ENCODE measurements at places on chromosomes 2 and 18.

GRCh38 chr2:229909090-229909489 lies 12.7 kb downstream of the TRIP12 start:
- no peak for DNase-seq

DNA sequence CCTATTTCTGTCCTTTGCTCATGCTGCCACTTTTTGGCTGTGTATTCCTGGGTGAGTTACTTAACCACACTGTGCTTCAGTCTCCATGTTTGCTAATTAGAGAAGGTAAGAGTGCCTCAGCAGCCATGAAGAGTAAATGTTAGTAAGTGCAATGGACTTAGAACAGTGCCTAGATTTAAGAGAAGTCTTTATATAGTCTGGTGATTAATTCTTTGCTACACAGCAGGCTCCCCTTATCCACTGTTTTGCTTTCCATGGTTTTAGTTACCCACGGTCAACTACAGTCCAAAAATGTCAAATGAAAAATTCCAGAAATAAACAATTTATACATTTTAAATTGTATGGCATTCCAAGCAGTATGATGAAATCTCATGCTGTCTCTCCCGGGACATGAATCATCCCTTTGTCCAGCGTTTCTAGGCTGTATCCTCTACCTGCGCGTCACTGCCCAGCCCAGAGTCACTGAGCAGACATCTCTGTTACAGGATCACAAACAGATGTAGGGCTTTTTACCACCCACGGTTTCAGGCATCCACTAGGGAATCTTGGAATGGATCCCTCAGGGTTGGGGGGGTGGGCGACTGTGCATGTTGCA lies 91.0 kb downstream of the CTIF start:
- DNase-seq = no peak

- no peak for DNase-seq
Observed at GRCh38 chr18:68693091-68693815, 21.7 kb downstream of the TMX3 start.

GRCh38 chr2:39516347-39517101 lies 79.4 kb upstream of the MAP4K3 start:
- DNase-seq = no peak

DNA sequence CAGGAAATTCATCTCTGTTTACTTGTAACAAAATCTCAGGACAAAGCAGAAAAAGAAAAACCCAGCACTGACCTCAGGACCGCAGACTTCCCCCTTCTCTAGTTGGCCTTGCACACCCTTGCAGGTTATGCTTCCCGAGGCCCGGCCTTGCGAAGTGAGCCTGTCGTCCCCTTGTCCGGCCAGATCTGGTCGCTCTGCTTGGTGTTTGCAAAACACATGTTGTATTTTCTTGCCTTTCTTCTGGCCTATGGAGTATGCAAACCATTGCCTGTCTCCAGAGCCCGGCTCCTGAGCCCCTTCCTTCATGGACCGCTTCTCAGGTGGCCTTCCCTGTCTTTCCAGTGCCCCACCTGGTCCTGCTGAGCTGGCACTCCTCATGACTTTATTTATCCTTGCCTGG lies 4.8 kb downstream of the IMPA2 start:
- no peak for DNase-seq

GRCh38 chr2:151857650-151858049 lies 29.4 kb upstream of the ARL5A start:
- DNase-seq = no peak

DNA sequence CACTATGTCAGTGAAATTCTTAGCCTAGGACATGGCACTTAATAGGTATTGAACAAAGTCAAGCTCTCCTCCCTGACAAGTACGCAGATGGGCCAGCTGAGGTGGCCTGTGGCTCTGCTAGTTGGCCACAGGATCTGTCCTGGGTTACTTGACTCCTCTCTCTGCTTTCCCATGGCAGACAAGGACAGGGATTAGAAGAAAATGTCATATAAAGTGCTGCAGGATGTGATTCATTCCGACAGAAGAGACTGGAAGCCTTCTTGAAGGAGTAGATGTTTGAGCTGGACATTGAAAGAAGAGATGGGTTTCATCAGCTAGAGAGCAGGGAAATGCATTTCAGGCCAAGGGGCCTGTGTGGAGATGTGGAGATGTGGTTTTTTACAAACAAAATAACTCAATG lies 46.7 kb downstream of the SMAD7 start:
- DNase-seq = no peak

GRCh38 chr2:118943286-118943685 lies 1.3 kb downstream of the MARCO start:
- DNase-seq = no peak

DNA sequence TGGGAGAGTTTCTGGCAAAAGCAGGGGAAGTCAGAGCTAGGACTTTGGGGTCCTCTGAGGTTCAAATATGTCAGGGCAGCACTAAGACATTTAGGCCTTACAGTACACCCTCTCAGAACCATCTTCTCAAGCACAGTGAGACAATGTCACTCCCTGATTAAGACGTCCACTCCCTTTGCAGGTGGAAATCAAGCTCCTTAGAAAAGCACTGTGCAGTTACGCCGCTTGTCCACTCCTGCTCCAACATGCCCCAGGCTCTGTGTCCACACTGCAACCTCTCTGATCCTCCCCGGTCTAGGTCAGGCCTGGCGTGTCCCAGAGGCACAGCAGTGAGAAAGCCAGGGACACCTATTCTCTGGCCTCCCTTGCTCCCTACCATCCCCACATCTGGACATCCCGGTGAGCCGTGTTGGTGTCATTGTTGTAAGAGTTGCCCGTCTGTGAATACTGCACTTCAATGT lies 528.6 kb upstream of the ID2 start:
- no peak for DNase-seq

- DNase-seq = peak; percentile 48
Observed at GRCh38 chr18:63131106-63131958, 188.2 kb downstream of the BCL2 start.

DNA sequence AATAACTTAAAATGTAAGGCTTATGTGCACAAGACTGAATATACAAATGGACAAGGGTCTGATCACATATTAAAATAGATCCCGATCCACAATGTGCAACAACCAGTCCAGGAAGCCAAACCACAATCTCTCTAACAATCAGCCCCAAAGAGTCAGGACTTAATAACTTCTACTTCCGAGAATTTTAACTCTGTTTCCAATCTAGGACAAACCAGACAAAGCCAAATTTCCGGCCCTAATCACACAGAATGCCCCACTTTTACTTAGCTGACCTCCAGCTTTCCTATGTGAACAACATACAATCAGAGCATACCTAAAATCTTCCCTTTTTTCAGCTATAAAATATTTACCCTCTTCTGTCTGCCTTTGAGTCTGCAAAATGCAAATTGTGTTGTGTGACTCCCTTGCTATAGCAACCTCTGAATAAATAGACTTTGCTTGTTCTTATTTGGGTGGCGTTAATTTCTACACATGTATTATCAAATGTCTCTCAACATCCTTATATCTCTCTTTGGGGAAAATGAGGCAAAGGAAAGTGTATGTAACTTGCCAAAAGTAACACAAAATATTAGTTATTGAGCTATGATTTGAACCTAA lies 381.9 kb upstream of the MC4R start:
- DNase-seq = no peak

GRCh38 chr2:26914659-26915310 lies 55.7 kb upstream of the MAPRE3 start:
- DNase-seq = no peak

GRCh38 chr2:100987974-100988373 lies 14.1 kb upstream of the RPL31 start:
- no peak for DNase-seq

DNA sequence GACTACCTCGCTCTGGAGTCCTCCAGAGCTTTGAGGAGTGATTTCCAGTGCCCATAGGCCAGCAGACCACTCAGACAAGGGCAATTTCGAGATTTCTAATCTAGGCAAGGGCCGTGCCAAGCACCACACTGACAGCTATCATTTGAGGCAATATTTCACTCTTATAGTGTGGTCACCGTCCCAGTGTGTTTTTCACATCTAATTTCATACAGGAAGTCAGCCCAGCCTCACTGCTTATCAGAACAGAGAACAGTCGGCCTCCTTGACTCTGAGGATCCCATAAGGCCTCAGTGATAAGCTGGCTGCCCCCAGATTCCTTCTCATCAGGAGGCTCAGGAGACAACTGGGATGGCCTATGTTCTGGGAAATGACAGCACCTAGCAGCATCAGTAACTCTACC lies 581 bp downstream of the CAPN14 start:
- no peak for DNase-seq

DNA sequence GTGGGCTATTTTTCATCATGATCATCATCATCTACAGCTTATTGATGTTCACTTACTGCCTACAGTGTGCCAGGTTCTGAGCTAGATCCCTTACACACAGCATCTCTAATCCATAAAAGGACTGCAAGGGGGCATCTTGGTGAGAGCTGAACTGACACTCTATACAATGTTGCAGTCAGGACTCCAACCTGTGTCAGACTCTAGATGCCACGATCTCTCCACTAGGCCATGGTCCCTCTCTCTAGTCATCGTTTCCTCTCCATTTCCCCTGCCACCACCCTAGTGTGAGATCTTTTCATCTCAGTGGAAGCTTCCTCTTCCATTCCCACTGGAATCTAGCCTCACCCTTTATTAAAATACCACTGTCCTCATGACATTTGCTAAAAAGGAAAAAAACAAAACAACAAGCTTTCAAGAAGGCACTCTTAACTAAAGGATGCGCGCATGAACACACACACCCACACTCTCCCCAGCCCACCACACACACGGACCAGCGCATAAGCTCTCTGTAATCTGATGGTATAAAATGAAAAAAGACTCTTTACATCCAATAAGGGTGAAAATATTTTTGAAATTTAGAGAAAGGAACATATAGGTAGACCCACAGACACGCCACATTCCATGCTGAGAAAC lies 93.4 kb upstream of the THOC1 start:
- DNase-seq = no peak

DNA sequence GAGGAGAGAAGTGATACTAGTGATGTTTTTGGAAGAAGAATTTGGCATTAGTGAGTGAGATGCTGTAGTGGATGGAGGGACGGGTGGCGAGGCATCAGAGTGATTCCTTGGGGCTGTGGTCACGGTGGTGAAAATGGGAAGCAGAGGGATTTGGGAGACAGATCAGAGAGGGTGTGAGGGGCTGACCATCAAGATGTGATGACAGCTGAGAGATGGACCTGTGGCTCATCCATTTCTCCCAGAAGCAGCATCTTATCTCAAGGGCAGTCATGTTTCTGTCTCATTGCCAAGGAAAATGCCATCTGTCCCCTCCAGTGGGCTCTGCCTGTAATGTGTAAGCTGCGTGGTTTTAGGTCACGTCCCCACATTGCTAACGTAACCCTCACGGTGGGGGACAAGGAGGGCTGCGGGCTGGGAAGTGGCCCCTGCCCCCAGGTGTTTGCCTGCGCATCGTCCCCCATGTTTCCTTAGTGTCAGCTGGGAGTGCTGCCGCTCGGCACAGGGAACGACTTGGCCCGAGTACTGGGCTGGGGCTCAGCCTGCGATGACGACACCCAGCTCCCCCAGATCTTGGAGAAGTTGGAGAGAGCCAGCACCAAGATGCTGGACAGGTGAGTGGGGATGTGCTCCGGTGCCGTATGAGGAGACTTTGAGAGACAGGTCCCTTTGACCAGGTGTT lies 91.0 kb downstream of the DGKD start:
- no peak for DNase-seq

DNA sequence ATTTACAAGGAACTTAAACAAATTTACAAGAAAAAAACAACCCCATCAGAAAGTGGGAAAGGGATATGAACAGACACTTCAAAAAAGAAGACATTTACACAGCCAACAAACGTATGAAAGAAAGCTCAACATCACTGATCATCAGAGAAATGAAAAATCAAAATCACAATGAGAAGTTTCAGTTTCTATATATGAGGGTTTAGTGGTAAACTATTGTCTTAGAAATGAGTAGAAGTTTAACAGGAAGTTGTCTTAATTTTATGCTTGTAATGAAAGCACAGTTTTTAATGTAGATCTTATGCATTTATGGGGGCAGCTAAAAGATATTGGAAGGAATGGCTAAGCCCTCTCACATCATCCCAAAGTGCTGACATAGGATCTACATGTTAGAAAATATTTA lies 325.4 kb downstream of the ERBB4 start:
- DNase-seq = no peak

GRCh38 chr2:150133623-150134022 lies 353.8 kb downstream of the RND3 start:
- no peak for DNase-seq

GRCh38 chr2:62489162-62489561 lies 16.8 kb downstream of the TMEM17 start:
- DNase-seq = no peak

DNA sequence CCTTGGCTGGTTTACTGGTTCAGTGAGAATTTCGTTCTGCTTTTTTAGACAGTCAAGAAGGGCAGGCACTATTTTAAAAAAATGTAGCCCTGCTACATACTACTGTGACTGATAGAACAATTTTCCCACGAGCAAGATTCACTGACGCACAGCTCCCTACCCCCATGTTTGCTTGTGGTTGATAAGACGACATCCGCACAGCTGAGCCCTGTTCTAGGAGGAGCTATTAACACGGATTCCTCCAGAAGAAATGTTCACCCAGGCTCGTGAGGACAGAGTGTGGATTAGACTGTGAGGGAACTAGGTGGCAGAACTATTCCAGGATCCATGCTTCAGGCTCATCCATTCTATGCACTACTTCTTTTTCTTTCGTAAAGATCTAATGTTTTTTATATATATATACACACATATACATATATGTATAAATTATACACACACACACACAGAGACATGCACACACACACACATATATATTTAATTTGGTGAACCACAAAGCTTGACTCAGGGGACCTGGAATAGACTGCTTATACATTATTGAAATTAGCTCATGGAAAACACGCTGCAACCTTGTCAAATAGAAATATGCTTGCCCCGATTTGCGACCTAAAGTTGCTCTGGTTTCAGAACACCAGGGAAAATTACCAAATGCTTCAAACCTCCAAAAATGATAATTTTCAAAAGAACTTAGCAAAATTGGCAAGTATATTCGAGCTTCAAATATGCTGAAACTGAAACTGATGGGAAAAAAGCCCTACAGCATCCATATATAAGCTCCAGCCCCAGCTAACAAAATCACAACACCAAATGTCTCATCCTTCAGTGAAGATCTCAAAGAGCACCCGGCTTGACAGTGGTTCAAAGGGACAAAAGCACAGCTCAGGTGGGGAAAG lies 370.4 kb downstream of the SOCS6 start:
- no peak for DNase-seq

DNA sequence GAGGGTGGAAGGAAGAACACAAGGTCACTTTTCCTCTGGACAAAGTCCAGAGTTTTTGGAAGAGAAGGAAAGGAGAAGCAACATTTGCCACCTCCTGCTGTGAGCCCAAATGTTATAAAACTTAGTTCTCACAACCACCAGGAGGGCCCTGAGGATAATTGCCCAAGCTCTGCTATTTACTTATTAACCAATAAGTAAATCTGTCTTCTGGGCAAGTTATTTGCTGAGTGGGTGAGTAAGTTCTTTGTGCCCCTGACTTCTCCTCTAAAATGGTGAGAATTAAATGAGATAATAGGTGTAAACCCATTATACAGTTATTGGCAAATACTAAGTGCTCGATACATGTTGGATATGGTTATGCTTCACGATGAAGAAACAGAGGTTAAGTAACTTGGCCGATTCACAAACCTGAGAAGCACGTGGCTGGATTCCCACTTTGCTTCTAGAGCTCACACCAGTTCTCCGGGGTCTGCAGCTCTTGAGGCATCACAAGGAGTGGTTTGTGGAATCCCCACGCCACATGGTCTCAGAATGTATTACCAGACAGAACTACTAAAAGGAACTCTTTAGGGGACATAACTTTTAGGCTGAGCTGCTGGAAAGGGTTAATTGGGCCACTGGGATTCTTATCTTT lies 164.1 kb downstream of the MYCN start:
- no peak for DNase-seq

GRCh38 chr18:41687138-41687537 lies 267.9 kb upstream of the PIK3C3 start:
- DNase-seq = no peak

All from NCI-H1436 (cell line).